Vagina (tissue), 2 donors: ENCODE measurements at places on chromosomes 4 and X. TPM values are rescaled to one million over a fixed set of nuclear protein-coding genes. Genes with fewer than 3 reads are reported as not detected.

DNA sequence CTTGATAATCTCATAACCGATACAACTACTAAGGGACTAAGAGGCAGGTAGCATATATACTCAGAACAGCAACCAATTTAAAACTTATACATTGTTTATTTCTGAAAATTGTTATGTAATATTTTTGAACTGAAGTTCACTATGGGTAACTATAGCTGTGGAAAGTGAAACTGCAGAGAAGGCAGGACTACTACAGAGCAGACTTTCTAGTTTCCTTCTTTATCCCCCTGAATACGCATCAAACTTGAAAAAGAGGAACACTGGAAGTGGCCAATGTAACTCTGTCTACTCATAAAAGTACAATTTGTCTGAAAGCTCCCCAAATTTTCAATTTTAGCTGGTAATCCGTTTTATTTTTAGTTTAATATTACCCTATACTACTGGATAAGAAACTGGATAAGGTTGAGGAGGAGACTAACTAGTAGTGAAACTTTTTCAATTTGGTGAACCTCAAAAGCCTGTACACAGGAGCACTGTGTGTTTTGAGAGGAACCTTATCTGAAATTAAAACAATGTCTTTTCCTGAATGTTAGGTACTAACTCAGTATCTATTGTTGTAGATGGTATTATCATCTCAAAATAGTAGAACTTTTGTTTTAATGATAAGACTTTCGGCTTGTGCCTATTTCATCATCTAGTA, 225.8 kb downstream of the GABRG1 start:
- DNase-seq, result no peak

- DNase-seq, result no peak
These were observed 33.6 kb upstream of the HEPH start for GRCh38 chrX:66130469-66130868.

DNA sequence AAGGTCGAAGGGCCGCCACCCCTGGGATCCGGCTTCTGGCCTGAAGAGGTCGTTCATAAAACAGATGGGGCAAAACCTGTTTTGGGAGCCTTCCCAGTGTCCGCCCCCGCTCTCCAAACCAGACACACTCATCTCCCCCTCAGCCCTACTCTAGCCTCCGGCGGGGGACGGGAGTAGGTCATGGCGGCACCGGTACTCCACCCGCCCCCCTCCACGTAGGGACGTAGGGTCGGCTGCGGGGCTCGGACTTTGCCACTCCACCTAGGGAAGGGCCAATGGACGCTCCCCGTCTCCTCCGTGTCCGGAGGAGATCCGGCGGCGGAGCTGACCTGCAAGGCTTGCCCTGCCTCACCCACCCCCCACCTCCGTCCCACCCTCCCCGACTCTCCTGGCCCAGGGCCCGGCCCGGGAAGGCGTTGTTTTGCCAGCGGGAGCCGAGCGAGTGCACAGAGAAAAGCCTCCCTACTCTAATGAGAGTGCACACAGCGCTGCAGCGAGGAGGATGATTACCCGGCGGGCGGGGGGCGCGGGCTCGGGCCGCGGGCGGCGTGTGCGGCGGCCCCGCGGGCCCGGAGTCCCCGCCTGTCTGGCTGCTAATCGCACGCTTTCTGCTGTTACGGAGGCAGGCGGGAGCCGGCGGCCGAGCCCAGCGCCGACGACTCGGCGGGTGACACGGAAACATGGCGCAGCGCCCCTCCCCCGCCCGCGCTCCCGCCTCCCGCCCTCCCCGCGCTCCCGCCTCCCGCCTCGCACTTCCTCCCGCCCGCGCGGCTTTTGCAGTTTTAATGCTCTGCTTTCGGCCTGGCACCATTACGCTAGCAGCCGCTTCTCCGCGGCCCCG, 8.3 kb upstream of the BCOR start:
- DNase-seq, result no peak

GRCh38 chrX:38192007-38192810, 28.5 kb downstream of the SRPX start:
- DNase-seq, result no peak

GRCh38 chr4:4789462-4789861, 70.0 kb upstream of the MSX1 start:
- no peak for DNase-seq

DNA sequence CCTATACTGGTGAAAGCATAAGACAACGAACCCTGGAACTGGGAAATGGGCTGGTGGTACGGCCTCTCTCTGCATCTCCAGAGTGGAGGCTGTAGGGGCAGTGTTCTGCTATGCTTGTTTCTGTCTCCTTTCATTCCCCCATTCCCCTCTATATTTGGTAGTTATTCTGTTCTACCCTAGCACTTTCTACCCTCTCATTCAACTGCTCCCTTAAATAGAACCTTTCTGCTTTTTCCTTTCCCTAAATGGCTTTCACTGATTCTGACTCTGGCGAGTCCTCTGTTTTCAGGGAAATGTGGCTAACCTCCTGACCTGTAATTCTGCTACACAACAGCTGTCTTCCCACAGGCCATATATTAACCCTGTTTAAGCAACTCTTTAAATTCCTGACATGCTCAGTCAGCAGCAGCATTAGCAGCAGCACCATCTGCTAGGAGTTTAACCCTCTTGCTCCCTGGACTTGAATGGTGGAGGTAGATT, 94.2 kb downstream of the CXCL13 start:
- DNase-seq, result no peak

- DNase-seq, result no peak
These were observed 17.7 kb downstream of the FOXR2 start for GRCh38 chrX:55640854-55641253.

- no peak for DNase-seq
These were observed 76.9 kb downstream of the PAQR3 start for GRCh38 chr4:78862314-78862737.

GRCh38 chr4:99885063-99885664, 9.1 kb downstream of the LAMTOR3 start:
- no peak for DNase-seq

DNA sequence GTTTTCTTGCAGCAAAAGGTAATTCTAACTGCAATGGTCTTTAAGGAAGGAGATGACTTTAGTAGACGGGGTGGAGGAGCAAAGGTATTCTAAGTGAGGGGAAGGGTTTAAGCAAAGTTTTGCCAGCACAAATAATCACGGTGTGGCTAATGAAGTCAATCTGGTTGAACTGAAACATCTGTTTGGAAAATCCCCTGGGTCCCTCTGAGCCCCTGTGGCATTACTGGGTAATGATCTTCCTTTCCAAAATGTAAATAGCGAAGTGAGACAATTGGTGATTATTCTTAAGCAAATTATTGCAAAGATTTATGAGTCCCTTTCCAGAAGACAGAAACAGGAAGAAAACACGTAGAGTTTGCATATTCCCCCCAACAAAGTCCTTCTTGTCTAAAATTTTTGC, 47.2 kb downstream of the FGFBP1 start:
- no peak for DNase-seq

Gene GAGE1
- total RNA-seq, result not detected

Gene TRPC5OS
- not detected for total RNA-seq

Gene MAGEB2
- total RNA-seq, result not detected
